KBM-7 (cell line): ENCODE measurements at places on chromosomes 4 and X.
A peak's percentile ranks its signal among the peaks of the same experiment; 100 is the strongest.

DNA sequence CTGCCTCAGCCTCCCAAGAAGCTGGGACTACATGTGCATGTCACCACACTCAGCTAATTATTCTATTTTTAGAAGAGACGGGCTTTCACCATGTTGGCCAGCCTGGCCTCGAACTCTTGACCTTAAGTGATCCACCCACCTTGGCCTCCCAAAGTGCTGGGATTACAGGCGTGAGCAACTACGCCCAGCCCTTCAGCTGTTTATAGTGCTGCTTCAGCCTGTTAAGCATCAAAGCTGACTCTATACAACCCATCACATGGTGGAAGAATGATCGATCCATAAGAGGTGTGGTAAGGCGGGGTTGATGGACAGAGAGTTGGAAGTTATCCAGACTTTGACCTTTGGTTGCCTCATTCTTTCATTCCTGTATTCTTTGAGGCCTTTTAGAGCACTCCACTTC, 56.2 kb upstream of the RAPGEF2 start:
- DNase-seq: no peak

DNA sequence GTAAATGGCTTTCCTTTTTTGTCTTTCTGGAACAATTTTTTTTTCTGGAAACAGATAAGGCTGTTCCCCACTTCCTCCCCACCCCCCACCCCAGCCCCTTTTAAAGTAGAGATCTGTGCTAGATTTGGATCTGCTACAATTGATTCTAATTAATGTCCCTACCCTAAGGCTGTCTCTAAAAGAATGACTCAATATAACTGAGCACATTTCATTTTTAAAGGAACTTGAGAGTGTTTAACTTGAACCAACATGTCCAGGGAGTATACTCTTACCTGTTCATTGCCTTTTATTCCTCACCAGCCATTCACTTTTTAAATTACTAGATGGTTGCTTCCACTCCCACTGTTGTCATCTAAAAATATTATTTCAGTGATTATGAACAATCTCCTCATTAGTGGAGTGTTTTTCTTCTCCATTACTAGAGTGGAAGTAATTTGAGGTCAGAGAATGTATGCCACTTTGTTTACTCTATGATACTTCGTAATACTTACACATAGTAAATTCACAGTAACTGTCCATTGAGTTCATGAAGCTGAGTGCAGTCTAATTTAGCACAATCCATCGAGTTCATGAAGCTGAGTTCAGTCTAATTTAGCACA, 14.1 kb upstream of the CNOT6L start:
- no peak for DNase-seq

- no peak for DNase-seq
Observed at GRCh38 chrX:5180135-5180741, 1048.4 kb downstream of the NLGN4X start.

- DNase-seq: no peak
Observed at GRCh38 chr4:188434643-188435042, 295.4 kb downstream of the TRIML1 start.

DNA sequence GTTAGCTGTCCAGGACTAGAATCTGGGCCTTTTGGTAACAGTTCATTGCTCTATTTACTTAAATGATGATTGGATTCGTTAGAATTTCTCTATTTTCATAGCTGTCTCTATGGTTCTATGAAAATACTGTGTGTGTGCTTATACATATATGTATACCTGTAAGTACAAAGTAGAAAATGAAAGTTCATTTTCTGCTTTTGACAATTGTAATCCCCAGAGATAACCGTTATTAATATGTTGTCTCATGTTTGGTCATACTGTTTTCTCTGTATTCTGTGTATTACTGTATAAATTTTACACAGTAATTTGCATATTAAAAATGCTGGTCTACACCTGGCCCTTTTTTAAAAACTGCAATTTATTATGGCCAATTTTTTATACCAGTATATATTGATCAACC, 55.4 kb downstream of the CLCN3 start:
- no peak for DNase-seq

- DNase-seq: no peak
Observed at GRCh38 chr4:59565836-59566235, 1634.3 kb upstream of the ADGRL3 start.

- DNase-seq: no peak
Observed at GRCh38 chr4:161382655-161383054, 781.1 kb downstream of the FSTL5 start.

- no peak for DNase-seq
Observed at GRCh38 chr4:37994569-37994968, 34.4 kb downstream of the PTTG2 start.

GRCh38 chr4:1198098-1198844, 25.9 kb upstream of the SPON2 start:
- no peak for DNase-seq

DNA sequence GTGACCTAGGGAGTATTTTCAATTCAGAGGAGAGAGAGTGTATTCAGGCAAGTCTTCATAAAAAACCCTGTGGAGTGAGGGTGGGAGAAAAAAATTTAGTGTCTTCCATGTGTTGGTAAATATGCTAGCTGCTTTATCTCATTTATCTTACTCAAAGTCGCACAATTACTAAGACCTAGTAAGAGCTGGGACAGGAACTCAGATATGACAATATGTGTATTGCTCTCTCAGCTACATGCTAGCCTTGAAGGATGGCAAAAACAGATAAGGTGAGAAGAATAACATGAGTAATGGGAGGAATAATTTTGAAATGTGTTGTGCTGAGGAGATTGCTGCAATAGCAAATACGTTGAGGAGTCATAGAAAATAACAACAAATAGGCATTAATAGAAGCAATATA, 458.6 kb downstream of the SH2D1A start:
- no peak for DNase-seq

- no peak for DNase-seq
Observed at GRCh38 chr4:98493296-98493695, 165.1 kb downstream of the TSPAN5 start.

GRCh38 chrX:8868070-8868773, 67.0 kb upstream of the FAM9A start:
- DNase-seq: no peak

GRCh38 chr4:94639298-94639697, 118.5 kb upstream of the BMPR1B start:
- no peak for DNase-seq

GRCh38 chr4:41753942-41754341, 5.4 kb upstream of the PHOX2B start:
- no peak for DNase-seq

GRCh38 chr4:10629394-10629793, 55.2 kb downstream of the CLNK start:
- DNase-seq: no peak

DNA sequence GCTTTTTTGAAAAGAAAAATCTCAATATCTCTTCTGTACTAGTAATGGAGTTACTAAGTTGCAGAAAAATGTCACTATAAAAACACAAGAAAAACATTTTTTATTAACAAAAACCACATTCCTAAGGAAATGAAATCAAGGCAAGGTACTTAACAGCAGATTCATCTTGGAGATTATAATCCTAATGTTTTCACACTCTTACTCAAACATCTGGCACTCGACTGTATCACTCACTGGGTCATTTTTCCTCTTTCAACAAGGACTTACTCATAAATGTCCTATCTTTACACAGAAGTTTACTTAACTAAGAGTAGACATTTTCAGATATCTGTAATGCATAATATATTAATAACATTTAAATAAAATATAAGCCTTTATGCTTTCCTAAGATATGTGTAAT, 216.6 kb downstream of the NR3C2 start:
- DNase-seq: no peak

- no peak for DNase-seq
Observed at GRCh38 chr4:139782926-139783522, 117.4 kb downstream of the MGST2 start.

DNA sequence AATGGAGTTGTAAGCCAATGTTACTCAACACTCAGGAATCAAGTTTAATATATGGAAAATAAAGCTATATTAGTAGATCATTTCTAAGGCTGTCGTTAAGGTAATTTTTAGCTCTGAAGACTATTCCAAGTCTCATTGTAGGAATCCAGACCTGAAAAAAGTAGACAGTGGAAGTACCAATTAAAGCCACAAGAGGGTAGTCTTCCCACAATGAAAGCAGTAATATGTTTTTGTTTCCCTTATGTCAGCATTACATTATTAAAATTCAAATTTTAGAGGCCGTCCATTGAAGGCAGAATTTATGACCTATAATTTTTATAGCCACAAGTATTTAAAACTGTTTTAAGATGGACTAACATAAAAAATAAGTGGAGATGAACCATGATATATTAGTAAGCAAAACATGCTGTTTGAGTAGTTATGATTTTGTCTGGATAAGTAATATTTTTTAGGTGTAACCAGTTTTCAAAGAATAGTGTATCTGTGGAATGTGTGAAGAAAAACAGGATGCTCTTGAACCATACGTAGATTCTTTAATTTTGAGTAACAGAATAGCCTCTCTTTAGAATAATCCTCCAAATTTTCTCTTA, 372.6 kb upstream of the TECRL start:
- DNase-seq: peak; percentile 49

- DNase-seq: no peak
Observed at GRCh38 chr4:6549445-6549844, 25.5 kb upstream of the MAN2B2 start.

- DNase-seq: no peak
Observed at GRCh38 chrX:99461223-99461622, 948.9 kb downstream of the PCDH19 start.

GRCh38 chr4:70559211-70559830, 32.7 kb upstream of the AMBN start:
- peak; percentile 61 for DNase-seq

- no peak for DNase-seq
Observed at GRCh38 chr4:137656661-137657060, 124.4 kb upstream of the PCDH18 start.

DNA sequence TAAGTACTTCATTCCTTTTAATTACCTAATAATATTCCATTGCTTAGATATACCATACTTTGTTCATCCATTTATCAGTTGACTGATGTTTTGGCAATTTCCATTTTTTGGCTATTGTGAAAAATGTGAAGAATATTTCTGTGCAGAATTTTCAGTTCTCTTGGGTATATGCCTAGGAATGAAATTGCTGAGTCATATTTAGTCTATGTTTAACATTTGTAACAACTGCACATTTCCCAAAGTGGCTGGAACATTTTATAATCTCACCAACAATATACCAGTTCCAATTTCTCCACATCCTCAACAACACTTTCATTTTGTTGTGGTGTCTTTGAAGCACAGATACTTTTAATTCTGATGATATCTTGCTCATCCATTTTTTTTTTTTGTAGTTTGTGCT, 215.5 kb downstream of the PDGFC start:
- DNase-seq: no peak
